ENCODE measurements at places on chromosomes 4 and X.

- DNase-seq = no peak
Observed at GRCh38 chr4:13240066-13240465, 244.1 kb downstream of the RAB28 start.

DNA sequence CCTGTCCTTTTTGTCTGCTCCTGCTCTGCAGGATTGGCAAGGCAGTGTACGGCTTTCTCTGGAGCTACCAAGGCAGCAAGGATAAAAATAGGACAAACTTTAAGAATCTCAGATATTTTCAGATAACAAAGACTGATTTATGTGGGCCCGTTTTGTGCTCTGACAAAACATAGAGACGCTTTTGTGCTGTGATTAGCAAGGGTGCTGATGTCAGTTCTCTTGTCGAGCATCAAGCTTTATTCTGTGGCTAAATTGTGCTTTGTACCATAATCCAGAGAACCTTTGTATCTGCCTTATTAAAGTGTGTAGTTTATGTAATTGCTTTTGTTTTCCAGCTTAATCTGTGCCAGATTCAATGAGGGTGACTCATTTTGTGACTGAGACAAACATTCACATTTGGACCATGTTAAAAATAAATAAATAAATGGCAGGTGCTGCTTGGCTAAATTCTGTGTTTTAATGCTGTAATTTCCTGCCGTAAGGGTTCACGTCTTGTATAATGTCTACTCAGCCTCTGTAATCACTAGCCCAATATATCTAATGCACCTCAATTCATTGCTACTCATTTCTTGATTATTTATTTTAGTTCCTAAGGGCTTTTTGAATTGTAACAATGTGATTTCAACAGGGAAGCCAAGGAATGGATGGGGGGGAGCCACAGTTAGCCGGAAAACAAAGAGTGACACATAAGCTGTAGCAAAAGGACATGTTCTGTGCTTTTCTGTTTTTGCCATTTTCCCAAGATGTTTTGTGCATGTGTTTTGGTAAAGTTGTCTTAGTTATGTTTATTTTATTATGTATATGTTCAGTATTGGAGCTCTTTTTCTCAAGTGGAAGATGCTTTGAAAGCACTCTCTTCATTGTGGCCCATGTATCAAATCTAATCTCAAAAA lies 75.1 kb downstream of the GAB1 start:
- DNase-seq = no peak

- DNase-seq = no peak
Observed at GRCh38 chr4:17877661-17878060, 66.9 kb downstream of the NCAPG start.

DNA sequence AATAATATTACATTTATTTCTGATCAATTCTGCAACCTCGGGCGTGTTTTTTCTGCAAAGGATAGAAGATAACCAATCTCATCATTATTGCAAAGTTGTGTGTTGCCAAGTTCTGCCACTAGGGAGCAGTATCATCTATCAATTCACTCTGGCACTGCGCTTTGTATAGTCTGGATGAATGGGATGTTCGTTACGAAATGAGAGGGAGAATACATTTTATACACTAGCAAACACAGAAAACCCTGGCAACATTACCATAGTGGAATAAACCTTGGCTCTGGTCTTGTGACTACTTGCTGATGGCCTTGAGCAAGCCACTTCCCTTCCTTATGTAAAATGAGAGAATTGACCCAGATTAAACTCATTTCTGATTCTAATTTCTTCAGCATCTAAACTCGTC lies 97.5 kb upstream of the ZNF518B start:
- peak; percentile 48 for DNase-seq

- DNase-seq = no peak
Observed at GRCh38 chr4:189988877-189989431, 38.1 kb downstream of the FRG2 start.

DNA sequence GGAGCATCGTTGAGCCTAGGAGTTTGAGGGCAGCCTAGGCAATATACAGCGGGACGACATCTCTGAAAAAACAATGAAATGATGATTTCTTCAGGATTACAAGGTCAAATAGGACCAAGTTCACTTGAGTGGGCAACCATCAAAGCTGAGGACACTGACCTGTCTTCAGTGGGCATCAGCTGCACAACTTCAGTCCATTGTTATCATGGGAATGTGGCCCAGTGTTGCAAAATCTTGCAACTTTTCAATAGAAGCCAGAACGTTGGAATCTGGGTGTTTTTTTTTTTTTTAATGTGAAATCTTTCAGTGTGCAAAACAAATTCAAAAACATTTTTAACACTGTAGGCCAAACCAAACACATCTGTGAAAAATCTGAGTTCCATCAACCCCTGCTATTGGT lies 155.4 kb upstream of the PLAC1 start:
- DNase-seq = no peak

DNA sequence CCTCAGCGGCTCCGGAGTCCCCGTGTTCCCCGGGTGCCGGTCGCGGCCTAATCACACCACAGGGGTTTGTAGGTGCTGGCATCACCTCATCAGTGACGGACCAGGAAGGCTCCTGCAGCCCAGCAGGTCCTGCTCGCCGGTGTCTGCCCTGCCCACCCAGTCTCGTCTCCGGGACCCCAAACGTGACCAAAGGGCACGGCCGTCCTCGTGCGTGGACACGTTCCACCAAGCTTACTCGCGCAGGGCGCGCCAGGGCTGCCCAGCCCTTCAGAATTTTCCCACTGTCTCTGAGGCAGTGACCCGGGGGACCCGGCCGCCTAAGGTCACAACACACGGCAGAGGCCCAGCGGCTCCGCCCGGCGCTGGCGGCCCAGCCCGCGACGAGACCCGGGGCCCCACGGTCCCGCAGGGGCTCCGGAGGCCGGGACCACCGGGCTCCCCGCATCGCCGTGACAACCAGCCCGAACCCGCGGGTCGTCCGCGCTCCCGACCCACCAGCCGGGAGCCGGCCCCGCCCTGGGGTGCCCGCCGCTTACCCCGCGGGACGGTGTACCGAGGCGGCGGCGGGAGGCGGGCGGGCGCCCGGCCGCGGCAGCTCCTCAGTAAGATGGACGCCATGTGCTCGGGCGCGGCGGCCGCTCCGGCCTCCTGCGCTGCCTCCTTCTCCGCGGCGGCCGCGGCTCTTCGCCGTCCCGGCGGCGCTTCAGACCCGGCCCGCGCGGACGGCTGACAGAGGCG lies 454 bp downstream of the LETM1 start:
- DNase-seq = peak; percentile 14

DNA sequence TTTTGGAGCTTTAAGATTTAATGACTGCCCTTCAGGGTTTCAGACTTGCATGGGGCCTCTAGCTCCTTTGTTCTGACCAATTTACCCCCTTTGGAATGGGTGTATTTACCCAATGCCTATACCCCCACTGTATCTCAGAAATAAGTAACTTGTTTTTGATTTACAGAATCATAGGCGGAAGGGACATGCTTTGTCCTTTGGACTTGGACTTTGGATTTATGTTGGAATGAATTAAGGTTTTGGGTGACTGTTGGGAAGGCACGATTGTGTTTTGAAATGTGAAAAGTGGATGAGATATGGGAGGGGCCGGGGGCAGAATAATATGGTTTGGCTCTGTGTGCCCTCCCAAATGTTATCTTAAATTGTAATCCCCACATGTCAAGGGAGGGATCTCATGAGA lies 1824.7 kb downstream of the PCDH7 start:
- DNase-seq = no peak

DNA sequence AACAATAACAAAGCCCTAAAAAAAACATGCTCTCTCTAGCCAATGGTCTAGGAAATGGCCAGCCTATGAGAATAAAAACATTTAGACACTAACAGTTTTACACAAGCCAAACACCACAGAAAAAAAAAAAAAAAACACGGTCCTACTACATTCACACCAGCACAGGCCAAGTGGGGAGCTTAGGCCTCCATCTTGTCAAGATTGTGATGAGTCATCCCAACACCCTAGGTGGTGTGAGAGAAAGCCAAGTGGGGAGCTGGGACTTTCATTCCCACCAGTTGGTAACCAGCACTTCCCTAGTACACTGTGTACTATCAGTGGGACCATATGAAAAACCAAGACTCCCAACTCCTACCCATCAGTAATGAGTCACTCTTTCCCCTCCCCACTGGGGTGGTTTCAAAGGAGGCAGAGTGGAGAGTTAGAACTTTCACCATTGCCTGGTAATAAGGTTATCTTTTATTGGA lies 95.6 kb downstream of the ADAMTS3 start:
- DNase-seq = no peak

GRCh38 chr4:134337574-134337973 lies 136.0 kb upstream of the PABPC4L start:
- no peak for DNase-seq

GRCh38 chrX:66051980-66052379 lies 12.1 kb upstream of the VSIG4 start:
- no peak for DNase-seq

DNA sequence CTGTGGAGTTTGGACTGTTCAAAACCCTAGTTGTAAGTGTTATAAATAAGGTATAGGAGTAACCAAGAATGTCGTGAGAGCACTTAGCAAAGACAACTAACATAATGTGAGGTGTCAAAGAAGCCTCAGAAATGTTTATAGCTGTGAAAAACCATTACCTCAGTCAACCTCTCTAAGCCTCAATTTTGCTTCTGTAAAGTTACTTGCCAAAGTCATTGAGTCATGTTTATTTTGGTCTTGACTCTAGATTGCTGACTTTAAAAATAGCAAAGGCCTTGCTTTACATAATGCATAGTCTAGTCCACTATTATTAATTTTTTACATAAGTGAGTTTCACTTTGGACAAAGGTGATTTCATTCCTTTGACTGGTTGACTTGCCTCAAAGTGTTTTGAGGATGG lies 257.6 kb upstream of the CXXC4 start:
- no peak for DNase-seq

- no peak for DNase-seq
Observed at GRCh38 chr4:20041839-20042407, 209.8 kb upstream of the SLIT2 start.

DNA sequence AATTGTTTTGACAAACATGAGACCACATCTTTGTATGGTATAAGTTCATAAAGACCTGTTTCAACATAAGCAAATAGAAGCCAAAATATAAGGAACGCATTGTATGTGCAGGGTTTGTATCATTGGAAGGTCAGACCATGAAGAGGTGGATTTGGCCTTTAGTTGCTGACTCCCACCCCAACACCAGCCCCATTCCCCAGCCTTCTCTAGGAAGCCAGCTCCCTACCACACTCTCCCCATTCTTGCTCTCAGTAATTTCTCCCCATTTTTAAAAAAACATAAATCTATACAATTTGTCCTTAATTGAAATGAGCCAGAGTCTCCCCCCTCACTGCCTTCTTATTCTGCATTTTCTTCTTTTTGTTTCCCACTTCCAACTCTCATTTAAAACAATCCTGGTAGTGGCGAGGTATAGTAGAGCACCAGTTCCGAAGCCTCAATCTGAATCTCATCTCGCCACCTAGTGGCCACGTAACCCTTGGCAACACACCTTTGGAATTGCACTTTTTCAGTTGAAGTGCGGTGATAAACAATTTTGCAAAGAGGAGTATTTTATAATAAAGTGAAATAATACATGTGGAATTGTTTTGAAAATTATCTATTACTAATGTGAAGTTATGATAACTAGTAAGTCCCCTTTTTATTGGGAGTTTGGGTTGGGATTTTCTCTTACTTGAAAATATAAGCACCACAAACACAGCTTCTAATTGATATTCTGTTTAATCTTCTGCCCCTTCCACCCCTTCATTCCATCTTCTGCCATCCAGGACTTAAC lies 126.6 kb downstream of the ASB9 start:
- peak; percentile 24 for DNase-seq

DNA sequence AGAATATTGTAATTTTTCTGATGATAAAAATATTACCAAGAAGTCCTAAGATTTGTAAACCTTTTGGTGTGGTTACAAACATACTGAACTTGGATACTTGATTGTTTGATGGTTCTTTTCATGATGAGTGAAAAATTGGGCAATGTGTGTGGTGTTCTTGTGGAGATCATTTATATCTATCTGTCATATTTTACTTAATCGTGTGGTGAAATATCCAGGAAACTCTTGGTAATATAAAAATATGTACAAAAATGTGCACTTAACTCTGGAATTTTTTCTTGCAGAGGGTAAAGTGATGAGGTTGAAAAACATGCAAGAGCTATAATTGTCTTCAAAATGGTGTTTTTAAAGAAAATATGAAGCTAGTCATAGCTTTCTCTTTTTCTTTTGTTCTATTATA lies 2.8 kb downstream of the DCUN1D4 start:
- DNase-seq = no peak

- DNase-seq = peak; percentile 24
Observed at GRCh38 chr4:82774711-82775171, 23.9 kb downstream of the SCD5 start.

DNA sequence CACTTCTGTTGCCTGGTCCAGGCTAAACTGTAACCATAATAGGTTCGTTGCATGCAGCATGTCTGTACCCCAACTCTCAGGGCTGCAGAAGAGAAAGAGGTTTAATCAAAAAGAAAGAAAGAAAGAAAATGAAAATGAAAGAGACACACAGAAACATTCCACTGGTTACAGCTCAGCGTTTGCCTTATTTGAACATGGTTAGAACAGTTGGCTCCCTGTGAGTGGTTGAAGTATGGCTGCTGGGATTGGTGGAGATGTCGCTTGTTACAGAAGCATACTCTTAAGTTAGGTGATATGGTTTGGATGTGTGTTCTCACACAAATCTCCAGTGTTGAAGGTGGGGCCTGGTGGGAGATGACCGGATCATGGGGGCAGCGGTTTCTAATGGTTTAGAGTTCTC lies 36.3 kb downstream of the ARSD start:
- no peak for DNase-seq

DNA sequence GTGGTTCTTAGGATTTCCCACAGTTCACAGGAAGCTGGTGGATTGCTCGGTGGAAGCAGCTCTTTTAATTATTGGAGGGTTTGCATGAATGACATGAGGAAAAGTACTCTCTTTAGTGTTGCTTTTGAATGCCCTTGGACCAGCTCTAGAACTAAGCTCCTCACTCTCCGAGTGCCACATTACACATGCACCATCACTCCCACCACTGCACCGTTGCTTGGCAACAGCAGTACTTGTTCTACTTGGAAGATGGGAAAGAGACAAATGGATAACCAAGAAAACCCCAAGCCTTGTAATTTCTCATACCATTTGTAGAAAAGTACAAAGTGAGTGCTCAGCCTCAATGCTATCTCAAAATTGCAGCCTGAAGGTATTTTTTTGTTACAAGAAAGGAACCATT lies 620.2 kb upstream of the BOD1L1 start:
- no peak for DNase-seq

DNA sequence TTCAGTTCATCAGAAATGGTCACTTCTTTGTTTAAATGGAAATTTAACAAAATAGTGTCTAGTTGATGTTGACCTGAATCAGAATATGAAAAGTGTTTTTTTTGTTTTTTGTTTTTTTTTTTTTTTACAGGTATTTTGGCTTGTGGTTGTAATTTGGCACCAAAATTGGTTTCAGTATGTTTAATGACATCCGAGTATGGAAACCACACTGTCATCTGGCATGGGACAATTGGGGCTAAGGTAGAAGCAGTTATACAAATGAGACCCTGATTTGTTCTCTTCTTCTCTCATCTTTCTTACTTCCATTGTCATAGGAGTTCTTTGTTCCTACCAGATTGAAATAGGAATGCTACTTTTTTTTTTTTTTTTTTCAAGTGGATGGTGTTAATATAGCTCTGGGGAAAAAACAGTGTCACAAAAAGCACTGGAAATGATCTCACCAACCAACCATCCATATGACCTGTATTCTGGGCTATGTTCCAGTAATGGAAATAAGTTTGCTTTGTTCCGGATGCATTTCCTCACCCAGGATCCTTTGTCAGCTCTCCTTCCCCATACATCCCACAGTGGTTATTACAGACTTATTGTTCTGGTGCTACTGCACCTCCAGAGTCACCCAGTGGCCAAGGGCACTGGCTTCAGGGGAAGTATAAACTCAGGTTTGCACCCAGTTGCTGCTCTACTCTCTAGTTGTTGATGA lies 95.8 kb downstream of the ATXN3L start:
- peak; percentile 75 for DNase-seq
